Endothelial cell of umbilical vein (primary cell): ENCODE measurements at places on chromosomes 13 and 19. TPM values are rescaled to one million over a fixed set of nuclear protein-coding genes. Genes with fewer than 3 reads are reported as not detected.

Gene C5AR1
- 0.49 TPM in 1 of 2 replicates, not detected in the other for total RNA-seq

Gene KXD1
- total RNA-seq: 127 and 134 TPM in 2 replicates

- no peaks in the 10 kb centered on the region for H3K36me3 ChIP-seq
- H3K4me1 ChIP-seq: peaks cover 3% of the 10 kb centered on the region
- H3K27me3 ChIP-seq: no peaks in the 10 kb centered on the region
- H3K27ac ChIP-seq: no peak overlapping the region
Measured at GRCh38 chr19:4186087-4186993, 3.9 kb downstream of the ANKRD24 start.

DNA sequence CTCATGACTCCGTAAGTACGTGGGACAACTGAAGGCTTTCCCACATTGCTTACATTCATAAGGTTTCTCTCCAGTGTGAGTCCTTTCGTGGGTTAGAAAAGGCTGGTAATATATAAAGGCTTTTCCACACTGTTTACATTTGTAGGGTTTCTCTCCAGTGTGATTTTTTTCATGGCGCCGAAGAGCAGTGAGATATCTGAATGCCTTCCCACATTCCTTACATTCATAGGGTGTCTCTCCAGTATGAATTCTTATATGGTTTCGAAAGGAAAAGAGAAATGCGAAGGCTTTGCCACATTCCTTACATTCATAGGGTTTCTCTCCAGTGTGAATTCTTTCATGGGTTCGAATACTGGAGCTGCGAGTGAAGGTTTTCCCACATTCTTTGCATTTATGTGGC lies 29.5 kb downstream of the ZNF490 start:
- H3K27ac ChIP-seq: no peak overlapping the region
- no peak for DNase-seq
- H3K27me3 ChIP-seq: no peaks in the 10 kb centered on the region
- no peaks in the 10 kb centered on the region for H3K4me1 ChIP-seq

- H3K4me1 ChIP-seq: no peaks in the 10 kb centered on the region
- H3K4me3 ChIP-seq: no peak overlapping the region
- H3K36me3 ChIP-seq: no peaks in the 10 kb centered on the region
- DNase-seq: no peak
- H3K27me3 ChIP-seq: peaks cover 72% of the 10 kb centered on the region
- no peak overlapping the region for H3K27ac ChIP-seq
Measured at GRCh38 chr19:41932720-41933332, 4.6 kb upstream of the ERFL start.
